ENCODE measurements at places on chromosomes 11 and 22.

GRCh38 chr22:37112084-37112728 lies 2.7 kb upstream of the TMPRSS6 start:
- no peak for DNase-seq

DNA sequence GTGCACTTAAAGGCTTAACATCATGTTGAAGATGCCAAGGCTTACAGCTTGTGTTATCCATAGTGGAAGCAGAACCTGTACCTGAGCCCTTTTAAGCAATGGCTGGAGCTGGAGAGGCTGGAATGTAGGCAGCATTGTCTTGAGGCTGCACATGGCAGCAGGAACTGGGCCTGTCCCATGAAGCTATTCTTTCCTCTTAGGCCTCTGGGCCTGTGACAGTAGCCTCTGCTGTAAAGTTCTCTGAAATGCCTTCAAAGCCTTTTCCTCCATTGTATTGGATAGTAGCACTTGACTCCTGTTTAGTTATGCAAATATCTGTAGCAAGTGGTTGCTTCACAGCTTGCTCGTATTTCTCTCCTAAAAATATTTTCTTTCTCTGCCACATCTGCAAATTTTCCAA lies 127.4 kb upstream of the ANO5 start:
- no peak for DNase-seq

- no peak for DNase-seq
Observed at GRCh38 chr11:30346068-30346688, 23.3 kb downstream of the ARL14EP start.

DNA sequence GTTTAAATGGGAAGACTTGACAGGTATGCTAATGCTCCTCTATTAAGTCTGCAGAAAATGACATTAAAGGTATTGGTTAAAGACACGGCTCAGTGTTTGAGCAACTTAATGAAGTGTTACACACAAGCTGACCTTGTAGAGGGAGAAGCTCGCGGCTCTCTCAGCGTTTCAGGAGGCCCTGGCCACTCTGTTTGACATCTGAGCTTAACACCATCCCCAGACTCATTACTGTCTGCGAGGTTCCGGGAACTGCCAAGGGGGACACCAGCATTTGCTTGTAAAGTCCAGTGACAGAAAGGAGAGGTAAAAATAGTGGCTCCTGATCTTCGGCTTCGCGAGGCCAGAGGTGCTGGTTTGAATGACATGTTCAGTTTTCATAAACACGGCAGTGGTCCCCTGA lies 540.7 kb upstream of the CADM1 start:
- DNase-seq: no peak

- no peak for DNase-seq
Observed at GRCh38 chr11:71505001-71505400, 22.1 kb upstream of the KRTAP5-7 start.

- no peak for DNase-seq
Observed at GRCh38 chr11:119344291-119345010, 2.1 kb downstream of the MFRP start.

- no peak for DNase-seq
Observed at GRCh38 chr11:64141081-64141783, 24.7 kb downstream of the MACROD1 start.

All from activated T-helper 1 cell treated with Interleukin-2 at 50 U/mL for 16 hours (primary cell).